Activated naive CD4-positive, alpha-beta T cell treated with anti-CD3 and anti-CD28 coated beads, Interleukin-2, amount 50 U/mL, for 72 hours (primary cell): ENCODE measurements at places on chromosomes 13 and 19. TPM values are rescaled to one million over a fixed set of nuclear protein-coding genes. Genes with fewer than 3 reads are reported as not detected.
A peak's percentile ranks its signal among the peaks of the same experiment; 100 is the strongest.

TMC4 gene
- total RNA-seq: not detected

PCSK4 gene
- 9.4 TPM for total RNA-seq

- no peak for DNase-seq
Observed at GRCh38 chr13:69921156-69921555, 186.5 kb upstream of the ATXN8OS start.

- peak; percentile 48 for DNase-seq
Observed at GRCh38 chr19:16022681-16023080, 53.6 kb upstream of the TPM4 start.

DNA sequence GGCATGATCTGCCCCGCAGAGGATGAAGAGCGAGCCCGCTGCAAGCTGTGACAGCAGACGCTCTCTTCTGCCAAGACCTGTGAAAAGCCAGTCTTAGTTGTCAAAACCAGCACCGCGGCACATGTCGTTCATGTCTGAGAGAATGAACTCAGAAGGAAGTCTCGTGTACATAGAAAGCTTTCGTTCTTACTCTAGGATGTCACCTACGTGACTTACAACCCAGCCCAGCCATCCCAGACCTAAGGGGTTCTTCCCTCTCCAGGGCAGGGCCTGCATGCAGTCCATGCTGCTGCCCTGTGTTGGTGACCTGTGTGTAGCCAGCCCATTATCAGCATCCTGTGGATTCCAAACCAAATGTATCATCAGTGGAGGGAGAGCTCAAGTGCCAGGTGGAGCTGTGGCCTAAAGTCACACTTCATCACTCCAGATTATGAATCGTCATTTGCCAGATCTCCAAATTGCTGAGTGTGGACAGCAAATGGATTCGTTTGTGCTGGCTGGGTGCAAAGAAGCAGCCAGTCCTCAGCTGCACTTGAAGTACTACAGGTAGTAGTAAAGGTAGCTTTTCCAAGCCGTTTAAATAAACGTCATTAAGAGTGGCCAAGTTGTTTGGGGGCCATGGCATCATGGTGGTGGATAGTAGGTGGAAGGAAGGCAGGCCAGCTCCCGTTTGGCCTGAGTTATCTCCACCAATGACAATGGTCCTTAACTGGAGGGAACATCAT lies 73.9 kb upstream of the GPR183 start:
- peak; percentile 65 for DNase-seq

GRCh38 chr19:11457115-11457514 lies 21.7 kb downstream of the PRKCSH start:
- no peak for DNase-seq
